Activated CD4-positive, CD25-positive, alpha-beta regulatory T cell treated with anti-CD3 and anti-CD28 coated beads, Interleukin-2, amount 50 U/mL, for 72 hours (primary cell): ENCODE measurements at places on chromosomes 12 and 14.
A peak's percentile ranks its signal among the peaks of the same experiment; 100 is the strongest.

GRCh38 chr12:118424884-118425283 is 48.5 kb downstream of the SUDS3 start:
- DNase-seq, result no peak

DNA sequence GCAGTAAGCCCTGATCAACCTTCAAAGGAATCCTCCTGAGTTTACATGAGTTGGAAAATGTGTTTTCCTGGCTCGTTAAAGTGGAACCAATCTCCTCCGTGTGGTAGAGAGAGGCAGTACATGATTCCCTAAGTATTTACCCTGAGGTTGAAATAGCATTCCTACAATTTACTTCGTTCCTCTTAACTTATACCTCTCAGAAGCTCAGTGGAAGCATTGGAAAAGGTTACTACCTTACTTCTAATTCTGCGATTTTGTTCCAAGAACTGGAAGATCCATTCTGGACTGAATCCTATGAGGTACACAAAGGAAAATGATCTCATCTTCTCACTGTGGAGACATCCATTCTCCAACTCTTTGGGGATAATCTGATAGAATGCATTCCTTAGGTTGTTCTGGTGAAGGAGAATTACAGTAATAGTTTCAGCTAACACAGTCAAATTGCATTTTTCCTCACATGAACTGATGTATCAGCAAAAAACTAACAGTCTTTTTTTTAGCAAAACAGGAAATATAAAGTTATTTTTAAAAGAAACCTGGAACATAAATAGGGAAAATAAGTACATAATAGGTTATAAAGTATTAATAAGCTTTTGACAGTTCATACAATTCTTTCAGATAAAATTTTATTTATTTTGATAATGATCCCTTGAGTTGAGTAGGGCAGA is 475.6 kb downstream of the PDZRN4 start:
- no peak for DNase-seq

- DNase-seq, result no peak
Measured at GRCh38 chr14:105126981-105127329, 41.6 kb downstream of the JAG2 start.

DNA sequence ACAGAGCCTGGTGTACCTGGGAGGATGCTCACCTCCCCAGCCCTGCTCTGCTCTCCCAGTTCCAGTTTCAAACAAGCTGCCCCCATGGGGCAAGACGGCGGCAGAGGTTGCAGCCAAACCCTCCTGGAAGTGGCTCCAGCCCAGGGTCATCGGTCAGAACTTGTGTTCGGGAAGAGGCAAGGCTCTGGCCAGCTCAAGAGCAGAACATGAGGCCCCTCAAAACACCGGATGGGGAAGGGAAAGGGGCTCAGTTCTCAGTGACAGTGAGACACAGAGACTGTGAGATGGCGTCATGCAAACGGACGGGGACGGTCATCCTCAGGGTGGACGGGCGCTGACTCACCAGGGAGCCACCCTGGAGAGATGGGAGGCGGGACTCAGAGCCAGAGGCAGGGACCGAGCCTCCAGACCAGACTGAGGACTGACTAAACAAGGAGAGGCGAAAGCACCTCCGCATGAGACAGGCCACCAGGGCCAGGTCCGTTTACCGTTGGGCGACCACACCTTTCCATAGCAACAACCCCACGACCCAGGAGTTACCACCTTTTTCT is 63.9 kb upstream of the GALNT9 start:
- peak; percentile 23 for DNase-seq

DNA sequence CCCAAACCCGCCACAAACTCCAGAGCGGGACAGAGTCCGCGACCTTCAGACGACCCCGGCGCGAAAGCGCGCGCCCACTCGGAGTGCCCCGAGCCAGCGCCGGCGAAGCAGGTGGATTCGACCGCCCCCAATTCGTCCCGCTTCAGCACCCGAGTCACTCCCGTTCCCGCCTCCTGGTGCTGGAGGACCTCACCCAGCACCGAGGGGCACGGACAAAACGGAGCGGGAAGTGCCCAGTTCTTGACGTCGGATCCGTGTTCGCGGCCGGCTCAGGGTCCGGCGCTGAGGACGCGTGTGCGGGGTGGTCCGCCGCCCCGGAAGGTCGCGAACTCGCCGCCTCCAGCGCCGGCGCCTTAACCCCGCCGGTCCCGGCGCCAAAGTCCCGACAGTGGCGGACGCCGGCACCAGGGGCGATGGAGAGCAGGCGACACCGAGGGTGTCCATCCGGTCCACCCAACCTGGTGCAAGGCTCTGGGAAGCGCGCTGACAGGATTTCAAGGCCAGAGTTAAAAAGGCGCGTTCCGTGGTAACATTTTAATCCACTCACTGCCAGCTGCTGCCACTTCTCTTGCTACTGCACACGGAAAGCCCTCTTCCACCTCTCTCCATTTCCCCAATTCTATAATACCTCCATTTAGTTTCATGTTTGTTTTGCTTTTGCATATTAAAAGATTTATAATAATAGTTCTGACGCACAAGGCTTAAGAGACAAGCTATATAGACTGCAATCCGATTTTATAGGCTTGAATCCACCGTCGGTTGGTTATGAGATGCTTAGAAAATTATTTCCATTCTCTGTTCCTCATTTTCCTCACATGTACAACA is 240.0 kb upstream of the CPNE8 start:
- peak; percentile 31 for DNase-seq

DNA sequence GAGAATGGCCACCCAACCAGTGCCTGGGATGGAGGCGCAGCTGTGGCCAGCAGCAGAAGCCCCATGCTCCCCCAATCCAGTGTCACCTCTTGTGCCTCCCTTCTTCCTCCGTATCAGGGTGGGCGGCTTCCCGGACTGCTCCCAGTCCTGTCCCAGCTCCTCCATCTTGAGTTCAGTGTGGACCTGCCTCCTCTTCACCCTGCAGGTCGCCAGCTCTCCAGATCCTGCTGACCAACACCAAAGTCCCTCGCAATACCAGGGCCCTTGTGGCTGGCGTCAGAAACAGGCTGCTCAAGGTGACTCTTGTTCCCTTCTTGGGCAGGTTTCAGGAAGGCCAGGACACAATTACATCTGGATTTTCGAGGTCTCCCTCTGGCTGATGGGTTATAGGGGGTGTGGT is 17.0 kb downstream of the MVK start:
- DNase-seq, result no peak

GRCh38 chr12:58034712-58035111 is 93.3 kb downstream of the ATP23 start:
- DNase-seq, result no peak
